ENCODE measurements at places on chromosomes 13 and 19.

DNA sequence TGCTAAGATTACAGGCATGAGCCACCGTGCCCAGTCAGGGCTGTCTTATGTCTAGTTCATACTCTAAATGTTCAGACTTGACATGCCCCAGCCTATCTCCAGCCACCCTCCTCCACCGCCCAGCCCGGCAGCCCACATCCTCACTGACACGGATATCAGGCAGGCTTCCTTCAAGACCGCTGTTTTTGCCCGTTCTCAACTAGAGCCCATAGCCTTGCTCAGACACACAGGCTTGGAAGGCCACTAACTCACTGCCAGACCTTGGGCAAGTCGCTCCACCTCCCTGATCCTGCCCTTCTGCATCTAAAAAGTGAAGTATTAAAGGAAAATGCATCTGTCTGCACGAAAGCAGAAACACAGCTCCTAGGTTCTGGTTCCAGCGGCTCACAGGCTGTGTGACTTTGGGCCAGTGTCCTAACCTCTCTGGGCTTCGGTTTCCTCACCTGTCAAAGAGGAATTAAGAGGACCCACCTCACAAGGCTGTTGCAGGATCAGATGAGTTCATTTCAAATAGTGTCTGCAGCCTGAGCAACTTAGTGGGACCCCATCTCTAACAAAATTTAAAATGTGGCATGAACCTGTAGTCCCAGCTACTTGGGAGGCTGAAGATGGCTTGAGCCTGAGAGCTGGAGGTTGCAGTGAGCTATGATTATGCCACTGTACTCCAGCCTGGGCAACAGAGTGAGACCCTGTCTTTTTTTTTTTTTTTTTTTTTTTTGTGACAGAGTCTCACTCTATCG is 14.5 kb upstream of the CERS4 start:
- DNase-seq = no peak

DNA sequence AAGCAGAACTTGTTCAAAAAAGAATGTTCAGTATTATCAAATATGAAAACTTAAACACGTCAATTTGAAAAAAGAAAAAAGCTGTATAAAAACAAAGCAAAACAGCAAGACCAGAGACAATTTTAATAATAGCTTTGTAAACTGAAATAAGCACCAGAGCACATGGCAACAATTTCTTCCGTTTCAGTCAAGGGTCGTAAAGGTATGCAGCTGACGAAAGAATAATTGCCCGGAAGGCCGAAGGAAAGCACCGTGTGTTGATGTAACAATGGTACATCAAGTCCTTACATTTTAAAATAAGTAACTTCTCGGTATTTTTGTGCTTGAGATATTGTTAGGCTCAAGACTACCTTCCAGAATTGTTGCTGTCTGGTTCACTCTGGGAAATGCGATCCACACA is 1.7 kb downstream of the PROSER1 start:
- DNase-seq = no peak

GRCh38 chr19:8392017-8392591 is 1.9 kb downstream of the RAB11B start:
- DNase-seq = no peak

DNA sequence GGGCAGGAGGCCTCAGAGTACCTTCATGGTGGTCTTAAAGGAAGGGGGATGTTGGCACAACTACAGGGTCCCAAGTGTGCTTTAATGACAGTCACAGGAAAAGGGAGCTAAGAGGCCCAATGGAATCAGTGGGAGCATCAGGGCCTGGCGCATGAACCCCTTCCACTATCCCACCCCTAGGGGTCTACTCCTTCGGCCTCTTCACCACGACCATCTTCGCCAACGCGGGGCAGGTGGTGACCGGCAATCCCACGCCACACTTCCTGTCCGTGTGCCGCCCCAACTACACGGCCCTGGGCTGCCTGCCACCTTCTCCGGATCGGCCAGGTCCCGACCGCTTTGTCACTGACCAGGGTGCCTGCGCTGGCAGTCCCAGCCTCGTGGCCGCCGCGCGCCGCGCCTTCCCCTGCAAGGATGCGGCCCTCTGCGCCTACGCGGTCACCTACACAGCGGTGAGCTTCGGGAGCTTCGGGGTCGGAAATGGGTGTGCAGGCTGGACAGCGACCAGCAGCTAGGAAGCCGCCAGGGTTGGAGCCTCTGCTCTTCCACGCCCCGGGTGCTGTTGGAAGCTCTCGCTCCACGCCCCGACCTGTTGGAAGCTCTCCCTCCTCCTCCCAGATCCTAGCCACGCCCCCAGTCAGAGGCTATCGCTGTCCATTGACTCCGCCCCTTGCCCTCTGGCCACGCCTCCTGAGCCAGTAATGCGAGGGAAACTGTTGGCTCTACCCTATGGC is 6.0 kb downstream of the PLPPR2 start:
- DNase-seq = no peak

DNA sequence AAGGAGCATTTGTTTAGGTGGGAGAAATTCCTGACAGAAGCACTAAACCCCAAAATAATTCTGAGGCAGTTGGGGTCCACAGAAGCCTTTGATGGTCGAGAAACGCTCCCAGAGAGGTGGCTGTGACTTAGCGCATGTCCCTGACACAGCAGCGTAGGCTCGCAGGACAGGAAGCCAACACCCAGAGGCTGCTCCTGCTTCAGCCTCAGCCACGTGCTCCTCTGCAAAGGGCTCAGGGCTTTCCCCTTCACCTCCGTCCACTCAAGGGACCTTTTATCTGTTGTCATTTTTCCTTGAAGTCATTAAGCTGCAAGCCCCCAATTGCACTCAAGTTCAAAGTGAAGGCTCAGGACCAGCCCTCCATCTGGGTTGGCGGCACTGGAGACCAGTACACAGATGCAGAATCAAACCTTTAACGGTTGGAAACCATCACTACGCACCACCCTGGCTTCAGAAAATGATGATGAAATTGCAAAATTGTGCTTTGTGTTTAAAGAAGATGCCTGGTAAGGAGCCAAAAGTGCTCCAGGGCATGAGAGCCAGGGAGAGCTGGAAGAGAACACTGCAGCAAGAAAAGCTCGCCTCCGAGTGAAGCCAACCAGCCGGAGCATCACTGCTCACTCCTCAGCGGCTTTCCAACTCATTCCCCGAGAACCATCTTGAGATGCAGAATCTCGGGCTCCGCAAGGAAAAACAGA is 219.6 kb downstream of the RAP2A start:
- no peak for DNase-seq

- no peak for DNase-seq
Measured at GRCh38 chr13:52033039-52033438, 8.5 kb downstream of the UTP14C start.

DNA sequence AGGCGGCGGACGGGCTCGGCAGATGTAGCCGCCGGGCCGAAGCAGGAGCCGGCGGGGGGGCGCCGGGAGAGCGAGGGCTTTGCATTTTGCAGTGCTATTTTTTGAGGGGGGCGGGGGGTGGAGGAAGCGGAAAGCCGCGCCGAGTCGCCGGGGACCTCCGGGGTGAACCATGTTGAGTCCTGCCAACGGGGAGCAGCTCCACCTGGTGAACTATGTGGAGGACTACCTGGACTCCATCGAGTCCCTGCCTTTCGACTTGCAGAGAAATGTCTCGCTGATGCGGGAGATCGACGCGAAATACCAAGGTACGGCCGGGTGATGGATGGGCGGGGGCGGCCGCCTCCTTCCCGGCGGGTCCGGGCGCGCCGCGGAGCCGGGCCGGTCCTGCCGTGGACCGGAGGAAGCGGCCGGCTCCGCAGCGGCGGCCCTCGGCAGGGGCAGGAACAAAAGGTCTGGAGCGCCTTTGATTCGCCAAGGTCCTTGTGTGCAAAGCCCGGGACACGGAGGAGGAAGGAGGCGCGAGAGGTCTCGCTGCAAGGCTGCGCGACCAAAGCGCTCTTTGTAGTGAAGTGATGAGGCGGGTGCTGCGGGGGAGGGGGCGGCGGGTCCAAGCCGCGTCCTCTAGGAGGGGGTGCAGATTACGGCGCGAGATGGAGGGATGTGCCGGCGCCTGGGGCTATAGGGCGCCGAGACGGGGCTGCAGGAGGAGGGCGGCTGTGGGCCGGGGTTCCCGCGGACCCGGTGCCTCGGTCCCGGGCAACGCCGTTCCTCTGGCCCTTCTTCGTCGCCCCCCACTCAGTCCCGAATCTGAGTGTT is 689 bp downstream of the ING1 start:
- peak; percentile 28 for DNase-seq

GRCh38 chr13:112940236-112940635 is 28.8 kb upstream of the MCF2L start:
- no peak for DNase-seq

DNA sequence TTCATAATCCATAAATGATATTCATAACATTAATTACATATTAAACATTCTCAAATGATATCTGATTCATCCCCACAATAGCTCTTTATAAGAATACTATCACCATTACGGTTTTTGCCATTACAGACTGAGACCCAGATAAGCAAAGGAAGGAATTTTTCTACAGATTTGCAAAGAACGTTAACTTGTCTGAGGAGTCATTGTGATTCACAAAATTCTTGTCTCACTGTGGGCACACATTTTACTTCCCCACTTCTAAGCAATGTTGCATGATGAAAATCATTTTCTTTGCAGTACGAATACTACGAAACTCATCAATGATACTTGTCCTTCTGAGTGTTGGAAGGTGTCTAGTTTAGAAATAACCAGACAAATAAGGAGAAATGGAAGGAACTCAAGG is 70.1 kb downstream of the NALCN start:
- no peak for DNase-seq

GRCh38 chr19:18543814-18544475 is 572 bp upstream of the FKBP8 start:
- peak; percentile 72 for DNase-seq

GRCh38 chr13:56893843-56894242 is 246.9 kb upstream of the PRR20A start:
- DNase-seq = no peak

DNA sequence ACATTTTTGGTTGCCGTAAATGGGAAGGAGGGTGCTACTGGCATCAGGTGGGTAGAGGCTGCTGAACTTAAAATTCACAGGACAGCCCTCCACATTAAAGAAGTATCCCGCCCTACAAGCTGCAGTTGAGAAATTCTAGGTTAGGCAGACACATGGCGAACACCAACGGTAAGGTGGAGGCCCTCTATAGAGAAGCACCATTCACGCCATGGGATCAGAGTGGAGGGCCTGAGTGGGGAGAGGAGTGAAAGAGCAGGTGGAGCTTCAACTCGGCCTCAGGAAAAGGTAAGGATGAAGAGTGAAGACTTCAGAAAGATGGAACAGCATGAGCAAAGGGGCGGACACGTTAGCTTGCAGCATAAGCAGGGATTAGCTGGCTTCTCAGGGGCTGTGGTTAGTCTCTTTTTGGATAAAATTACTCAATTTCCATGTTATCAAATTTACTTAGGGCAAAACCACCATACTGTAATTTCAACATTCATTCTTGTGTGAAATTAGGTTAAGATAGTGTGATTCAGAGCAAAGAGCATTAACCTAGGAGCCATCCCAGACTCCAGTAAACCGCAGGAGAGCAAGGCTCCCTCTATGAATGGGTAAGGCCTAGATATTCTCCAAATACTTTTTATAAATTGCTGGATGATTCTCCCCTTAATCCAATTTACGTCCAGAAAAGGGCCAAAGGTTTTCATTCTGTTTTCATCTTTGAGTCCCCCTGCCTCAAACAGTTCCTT is 1.2 kb downstream of the EEF1AKMT1 start:
- DNase-seq = no peak

- DNase-seq = no peak
Measured at GRCh38 chr13:71806886-71807285, 60.1 kb downstream of the DACH1 start.

DNA sequence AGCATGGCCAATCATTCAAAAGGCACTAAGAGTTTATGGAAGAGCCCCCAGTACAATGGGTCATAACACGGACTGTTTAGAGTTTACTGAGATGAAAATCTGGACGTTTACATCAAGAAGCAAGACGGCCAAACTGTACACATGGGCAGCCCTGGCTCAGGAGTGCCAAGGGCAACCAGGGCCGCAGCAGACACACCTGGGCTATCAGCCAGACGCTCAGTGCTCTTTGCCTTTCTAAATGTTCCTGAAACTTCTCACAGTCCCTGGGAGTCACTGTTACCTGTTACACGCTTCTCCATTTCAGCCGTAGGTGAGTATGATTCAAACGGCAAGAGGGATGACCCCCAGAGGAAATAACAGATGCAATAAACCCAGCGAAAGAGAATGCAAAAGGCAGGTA is 64.5 kb downstream of the ABCC4 start:
- no peak for DNase-seq

DNA sequence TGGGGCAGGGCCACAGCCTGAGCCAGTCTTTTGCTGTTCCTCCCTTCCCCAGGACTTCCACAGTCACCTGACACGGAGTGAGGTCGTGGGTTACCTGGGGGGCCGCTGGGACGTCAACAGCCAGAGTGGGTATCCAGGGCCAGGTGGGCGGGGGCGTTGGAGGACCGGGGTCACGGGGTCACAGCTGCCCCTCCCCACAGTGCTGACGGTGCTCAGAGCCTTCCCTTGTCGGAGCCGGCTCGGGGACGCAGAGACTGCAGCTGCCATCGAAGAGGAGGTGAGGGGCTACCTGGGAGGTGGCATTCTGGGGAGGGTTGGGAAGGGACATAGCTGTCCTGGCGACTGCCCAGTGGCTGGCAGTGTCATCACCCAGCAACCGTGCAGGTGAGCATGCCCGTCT is 11.5 kb downstream of the MPND start:
- DNase-seq = no peak

DNA sequence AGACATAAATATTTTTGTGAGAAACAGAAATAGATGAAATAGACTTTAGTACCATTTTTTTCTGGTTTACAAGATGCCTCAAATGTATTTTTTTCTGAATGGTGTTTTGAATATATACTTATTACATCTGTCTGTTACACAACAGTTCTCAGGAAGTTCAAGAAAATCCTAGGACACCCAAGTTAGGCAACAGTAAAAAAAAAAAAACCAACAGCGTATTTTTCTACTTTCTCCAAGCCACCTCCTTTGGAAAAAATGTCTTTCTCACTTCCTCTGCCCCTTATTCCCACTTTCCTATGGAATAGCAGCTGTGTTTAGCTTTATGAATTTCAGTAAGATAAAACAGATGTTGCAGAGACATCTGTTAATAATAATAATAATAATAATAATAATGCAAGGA is 489.6 kb upstream of the KLF12 start:
- no peak for DNase-seq

DNA sequence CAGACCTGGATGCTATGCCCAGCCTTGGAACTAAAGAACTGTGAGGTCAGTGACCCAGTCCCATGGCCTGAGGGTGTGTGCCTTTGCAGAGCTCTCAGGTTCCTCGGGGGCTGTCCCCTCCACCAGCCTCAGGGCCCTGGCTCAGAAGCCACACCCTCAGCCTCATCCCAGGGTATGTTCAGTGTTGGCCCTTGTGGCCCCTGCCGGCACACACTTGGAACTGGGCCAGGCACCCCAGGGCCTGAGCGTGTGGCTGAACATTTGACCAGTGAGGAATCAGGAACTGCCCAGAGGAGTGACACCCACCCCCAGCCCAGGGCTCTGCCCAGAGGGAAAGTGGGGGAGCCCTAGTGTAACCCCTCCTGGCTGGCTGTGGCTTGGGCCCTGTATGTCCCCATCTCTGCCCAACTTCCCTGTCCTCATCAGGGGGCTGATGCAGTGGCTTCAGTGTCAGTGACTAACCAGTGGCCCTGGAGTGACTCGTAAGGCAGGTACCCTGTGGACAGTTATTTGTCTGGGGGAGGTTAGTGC is 10.0 kb downstream of the NKPD1 start:
- no peak for DNase-seq

GRCh38 chr19:18191640-18192062 is 1.4 kb upstream of the MPV17L2 start:
- DNase-seq = no peak

All from A172 (cell line).